ENCODE measurements at places on chromosomes 3 and 15. TPM values are rescaled to one million over a fixed set of nuclear protein-coding genes. Genes with fewer than 3 reads are reported as not detected.

DNA sequence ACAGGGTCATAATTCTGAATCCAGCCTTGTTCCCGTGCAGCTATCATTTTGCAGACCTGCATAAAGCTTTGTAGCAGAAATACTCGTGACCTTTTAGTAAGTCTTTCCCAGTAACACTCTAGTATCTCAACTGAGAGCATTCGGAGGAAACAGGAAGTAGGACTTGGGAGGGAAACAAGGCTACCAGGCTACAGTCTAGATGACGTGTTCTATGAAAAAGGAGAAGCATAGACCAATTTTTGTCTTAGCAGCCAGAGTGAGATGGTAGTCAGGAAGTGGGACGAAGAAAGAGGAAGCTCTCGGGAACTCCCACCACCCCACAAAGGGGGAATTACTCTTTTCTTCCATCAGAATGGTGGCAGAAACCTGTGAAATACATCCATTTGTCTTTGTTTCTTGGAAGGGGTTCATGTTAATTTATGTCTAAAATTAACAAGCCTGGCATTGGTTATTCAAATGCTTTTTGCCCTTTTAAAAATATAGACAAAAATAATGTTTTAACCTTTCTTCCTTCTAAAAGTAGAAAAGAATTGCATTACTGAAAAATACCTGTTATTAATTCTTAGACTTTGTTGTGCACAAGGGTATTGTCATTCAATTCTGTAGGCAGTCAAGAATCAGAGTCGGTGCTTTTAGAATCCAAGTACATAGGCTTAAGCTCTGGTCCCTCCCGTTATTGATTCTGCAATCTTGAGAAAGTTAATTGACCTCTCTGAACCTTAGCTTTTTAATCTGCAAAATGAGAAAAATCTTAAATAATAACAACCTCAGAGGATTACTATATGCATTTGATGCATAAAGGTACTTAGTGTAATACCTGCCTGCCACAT is 1.6 kb upstream of the SUCNR1 start:
- DNase-seq: no peak
- no peaks in the 10 kb centered on the region for H3K36me3 ChIP-seq
- H3K27ac ChIP-seq: peak overlapping the region; percentile 47

Gene SNUPN
- 16.9 TPM for total RNA-seq

- H3K4me3 ChIP-seq: peak within 1 kb of the TSS; percentile 87
- H3K36me3 ChIP-seq: no peaks in the 10 kb centered on the region
- no peaks in the 10 kb centered on the region for H3K27me3 ChIP-seq
- peak; percentile 67 for DNase-seq
- H3K4me1 ChIP-seq: peaks cover 16% of the 10 kb centered on the region
Observed at GRCh38 chr3:31981206-31982181, at the start of the genes OSBPL10 and ZNF860. Gene OSBPL10, minus strand, starts transcription at chr3:31981262. Its CDS starts 83 bp downstream, at chr3:31981179. Gene ZNF860, plus strand, starts transcription at chr3:31981750. Its CDS starts 7,330 bp downstream, at chr3:31989080.

GRCh38 chr3:140943781-140944552 is 2.3 kb downstream of the SLC25A36 start:
- H3K4me1 ChIP-seq: peaks cover 20% of the 10 kb centered on the region
- H3K4me3 ChIP-seq: peak overlapping the region; percentile 86
- H3K36me3 ChIP-seq: no peaks in the 10 kb centered on the region
- no peak for DNase-seq

Gene CHST2
- total RNA-seq: 11.3 TPM

- DNase-seq: no peak
- no peaks in the 10 kb centered on the region for H3K36me3 ChIP-seq
- H3K27me3 ChIP-seq: no peaks in the 10 kb centered on the region
Observed at GRCh38 chr15:78850352-78850751, 22.3 kb upstream of the MORF4L1 start.

Gene STAC
- total RNA-seq: 62.3 TPM

DNA sequence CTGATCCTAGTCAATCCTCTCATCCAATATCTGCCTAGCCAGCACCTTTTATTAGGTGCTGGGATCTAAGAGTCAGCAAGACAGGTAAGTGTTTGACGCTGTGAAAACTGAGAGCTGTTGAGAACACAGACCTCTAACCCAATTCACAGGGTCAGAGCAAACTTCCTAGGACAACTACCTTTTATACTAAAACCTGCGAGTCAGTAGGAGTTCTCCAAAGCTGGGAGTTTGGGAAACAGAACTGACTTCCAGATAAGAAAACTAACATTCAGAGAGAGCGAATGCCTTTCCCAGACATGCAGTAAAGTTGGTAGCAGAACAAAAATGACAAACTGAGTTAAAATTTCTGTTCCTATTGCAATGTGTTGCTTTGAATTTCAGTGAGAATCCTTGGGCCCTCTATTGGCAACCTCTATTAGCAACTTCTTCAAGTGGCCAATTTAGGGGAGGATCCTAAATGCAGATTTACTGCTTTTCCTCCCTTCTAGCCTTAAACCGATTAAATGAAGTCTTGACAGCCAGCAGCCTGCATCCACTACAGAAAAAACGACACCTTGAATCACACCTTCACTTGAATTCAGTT is 11.3 kb downstream of the NR2E3 start:
- no peak for DNase-seq
- H3K27me3 ChIP-seq: no peaks in the 10 kb centered on the region
- H3K36me3 ChIP-seq: peaks cover 23% of the 10 kb centered on the region

Gene KBTBD13
- total RNA-seq: 0.63 TPM

Measured in thoracic aorta (tissue), 2 donors.